ENCODE measurements at places on chromosomes 5 and 9. TPM values are rescaled to one million over a fixed set of nuclear protein-coding genes. Genes with fewer than 3 reads are reported as not detected.
A peak's percentile ranks its signal among the peaks of the same experiment; 100 is the strongest.

ECM2 gene
- 0.36 TPM for total RNA-seq

FBP2 gene
- total RNA-seq = not detected

- DNase-seq = peak; percentile 29
- no peaks in the 10 kb centered on the region for H3K27me3 ChIP-seq
- no peaks in the 10 kb centered on the region for H3K36me3 ChIP-seq
- H3K4me3 ChIP-seq = no peak overlapping the region
- no peaks in the 10 kb centered on the region for H3K4me1 ChIP-seq
These were observed 158.8 kb downstream of the MEF2C start for GRCh38 chr5:88724201-88724600.

DNA sequence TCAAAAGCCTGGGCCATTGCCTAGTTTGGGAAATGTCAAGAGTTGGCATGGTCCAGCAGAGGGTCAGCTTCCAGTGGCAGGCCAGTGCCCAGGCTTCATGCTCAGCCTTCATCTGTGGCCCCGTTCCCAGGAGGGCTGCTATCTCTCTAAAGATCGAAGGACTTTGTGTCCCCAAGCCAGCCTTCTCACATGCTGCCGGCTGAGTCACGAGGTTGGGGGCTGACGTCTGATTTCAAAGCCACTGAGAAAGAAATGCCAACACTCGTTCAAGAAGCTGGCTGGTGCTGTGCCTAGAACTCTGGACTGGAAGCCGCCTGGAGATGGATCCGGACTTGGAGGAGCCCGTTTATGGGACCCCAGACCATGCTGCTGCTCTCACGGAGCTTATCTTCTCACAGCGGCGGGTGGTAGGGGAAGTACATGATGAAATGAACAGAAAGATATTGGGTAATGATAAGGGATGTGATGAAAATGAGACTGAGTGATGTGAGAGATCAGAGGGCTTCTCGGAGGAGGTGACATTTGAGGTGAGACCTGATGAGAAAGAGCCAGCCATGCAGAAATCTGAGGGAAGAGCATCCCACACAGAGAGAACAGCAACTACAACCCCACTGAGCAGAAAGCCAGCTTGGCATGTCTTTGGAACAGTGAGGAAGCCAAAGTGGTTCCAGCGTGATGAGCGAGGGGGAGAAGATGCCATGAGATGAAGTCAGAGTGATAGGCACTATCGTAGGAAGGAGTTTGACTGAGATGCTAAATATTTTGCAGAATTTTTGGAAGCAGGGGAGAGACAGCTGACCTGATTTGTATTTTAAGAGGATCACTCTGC, 54.9 kb upstream of the BOD1 start:
- H3K4me1 ChIP-seq = no peaks in the 10 kb centered on the region
- no peaks in the 10 kb centered on the region for H3K36me3 ChIP-seq
- no peak overlapping the region for H3K4me3 ChIP-seq
- peaks cover 27% of the 10 kb centered on the region for H3K27me3 ChIP-seq
- no peak for DNase-seq

- H3K27me3 ChIP-seq = no peaks in the 10 kb centered on the region
- DNase-seq = no peak
These were observed 27.3 kb downstream of the ELL2 start for GRCh38 chr5:95934207-95934804.

GRCh38 chr9:129522351-129522750, 98.5 kb downstream of the C9orf50 start:
- H3K4me3 ChIP-seq = no peak overlapping the region
- no peak for DNase-seq
- H3K27me3 ChIP-seq = peaks cover 4% of the 10 kb centered on the region
- no peak overlapping the region for H3K27ac ChIP-seq
- H3K36me3 ChIP-seq = no peaks in the 10 kb centered on the region
